GM06990 (cell line): ENCODE measurements at places on chromosomes 11 and 22.

DNA sequence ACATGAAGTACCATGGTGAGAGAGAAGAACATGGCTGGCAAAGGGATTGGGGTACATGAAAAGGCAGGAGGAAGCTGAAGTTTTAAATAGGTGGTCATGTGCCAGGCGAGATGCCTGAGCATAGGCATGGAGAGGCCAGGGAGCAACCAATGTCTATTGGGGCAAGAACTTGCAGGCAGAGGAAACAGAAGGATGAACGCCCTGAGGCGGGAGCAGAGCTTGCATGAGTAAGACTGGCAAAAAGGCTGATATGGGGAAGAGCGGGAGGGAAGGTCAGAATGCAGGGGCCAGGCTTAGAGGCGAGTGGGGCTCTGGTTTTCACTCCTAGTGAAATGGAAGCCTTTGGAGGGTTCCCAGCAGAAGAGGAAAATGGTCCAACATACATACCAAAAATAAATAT is 52.5 kb upstream of the VSTM5 start:
- DNase-seq, result no peak

GRCh38 chr11:60169264-60169915 is 13.5 kb downstream of the MS4A6A start:
- DNase-seq, result peak; percentile 38

- no peak for DNase-seq
These were observed 134.3 kb upstream of the C11orf58 start for GRCh38 chr11:16603890-16604793.

DNA sequence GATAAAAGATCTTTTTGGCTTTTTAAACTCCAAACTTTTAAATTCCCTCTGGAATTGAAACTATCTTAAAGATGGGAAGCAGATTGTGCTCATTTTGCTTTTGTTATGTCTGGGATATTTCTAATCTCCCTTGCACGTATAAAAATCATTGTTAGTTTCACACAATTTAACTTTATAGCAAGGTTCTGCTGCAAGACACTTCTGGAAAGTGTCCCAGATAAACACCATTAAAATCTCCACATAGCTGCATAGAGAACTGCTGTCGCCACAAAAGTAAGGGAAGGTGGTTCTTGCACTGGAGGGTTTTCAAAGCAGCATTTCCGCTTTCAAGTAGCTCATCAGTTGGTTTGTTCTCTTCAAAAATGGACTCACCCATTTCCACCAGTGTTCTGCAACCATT is 11.8 kb downstream of the PTS start:
- DNase-seq, result no peak

DNA sequence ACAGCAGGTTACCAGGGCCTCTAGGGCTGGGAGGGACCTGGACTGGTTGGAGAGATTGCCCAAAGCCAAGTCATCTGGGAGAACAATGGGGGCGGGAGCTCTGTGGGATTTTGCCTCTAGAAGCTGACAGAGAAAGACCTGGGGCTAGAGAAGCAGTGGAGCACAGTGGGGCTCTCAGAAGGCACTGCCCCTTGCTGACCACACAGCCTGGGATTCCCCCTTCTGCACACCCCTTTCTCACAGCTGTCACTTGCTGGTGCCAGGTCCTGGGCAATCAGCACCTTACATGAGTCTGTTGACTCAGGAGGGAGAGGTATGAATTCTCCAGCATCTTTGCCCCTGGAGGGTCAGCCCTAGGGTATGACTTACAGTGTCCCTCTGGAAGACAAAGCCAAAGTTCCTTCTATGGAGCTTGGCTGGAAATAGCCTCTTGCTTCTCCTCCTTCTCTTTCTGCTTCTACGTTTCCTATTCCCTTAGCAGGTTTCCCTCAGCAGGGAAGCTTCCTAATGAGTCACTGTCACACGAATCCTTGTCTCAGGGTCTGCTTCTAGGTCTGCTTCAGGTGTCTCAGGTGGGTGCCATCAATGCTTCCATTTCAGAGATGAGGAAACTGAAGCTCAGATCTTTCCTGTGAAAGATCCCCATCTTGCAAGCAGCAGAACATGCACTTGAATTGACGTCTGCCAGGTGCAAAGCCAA is 27.0 kb downstream of the GDPD5 start:
- DNase-seq, result no peak

DNA sequence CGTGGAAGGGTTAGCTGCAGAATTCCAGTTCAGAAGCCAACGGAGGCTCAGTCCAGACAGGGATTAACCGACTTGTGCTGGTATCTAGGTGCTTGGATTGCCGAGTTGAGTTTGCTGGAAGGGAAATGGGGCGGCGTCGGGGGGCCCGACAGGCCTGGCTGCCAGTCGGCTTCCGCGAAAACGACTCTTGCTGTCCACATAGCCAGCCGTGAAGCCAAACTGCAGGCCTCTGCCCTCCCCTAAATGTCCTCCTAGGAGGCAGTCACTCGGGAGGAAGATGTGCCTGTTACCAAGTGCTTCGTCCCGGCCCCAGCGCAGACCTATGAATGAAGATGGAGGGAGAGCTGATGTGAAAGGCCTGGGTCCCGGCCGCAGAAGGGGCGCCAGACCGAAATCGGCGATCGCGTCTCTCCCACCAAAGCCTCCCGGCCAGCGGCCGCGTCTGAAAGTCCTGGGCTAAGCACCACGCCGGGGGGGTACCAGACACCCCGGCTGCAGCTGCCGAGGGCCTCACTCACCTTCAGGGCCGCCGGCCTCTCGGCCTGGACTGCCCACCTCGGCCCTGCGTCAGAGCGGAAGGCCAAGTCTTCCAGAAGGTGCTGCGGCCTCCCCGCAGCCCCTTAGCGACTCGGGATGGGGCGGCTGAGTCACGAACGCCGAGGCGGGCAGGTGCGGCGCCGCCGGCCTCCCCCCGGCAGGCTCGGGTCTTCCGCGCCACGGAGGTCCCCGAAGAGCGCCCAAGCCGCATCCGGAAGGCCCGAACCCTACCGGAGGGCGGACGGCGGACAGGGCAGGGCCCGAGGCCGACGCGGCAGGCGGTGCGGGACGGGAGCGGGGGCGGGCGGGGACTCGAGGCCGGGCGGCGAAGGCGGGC is 7.5 kb downstream of the DPAGT1 start:
- peak; percentile 68 for DNase-seq

DNA sequence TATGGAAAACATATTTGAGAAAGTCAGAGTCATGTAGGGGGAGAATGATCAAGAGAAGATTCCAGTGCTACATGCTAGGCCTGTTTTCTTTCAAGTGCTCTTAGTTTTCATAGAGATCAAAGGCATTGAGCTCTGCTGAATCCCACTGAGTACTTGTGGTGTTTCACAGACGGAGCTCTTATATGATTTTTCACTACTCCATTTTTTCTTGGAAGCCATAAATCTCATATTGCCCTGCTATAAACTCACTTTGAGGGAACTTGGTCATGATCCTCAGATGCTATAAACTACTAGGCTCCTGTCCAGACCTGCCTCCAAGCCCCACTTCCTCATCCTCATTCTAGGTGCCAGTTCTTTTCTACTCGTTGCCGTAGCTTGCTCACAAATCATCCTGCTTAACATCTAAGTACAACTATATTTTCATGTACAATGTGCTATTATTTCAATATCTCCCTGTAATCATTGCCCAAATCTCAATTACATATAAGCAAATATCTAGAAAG is 180.8 kb upstream of the CCDC179 start:
- no peak for DNase-seq

GRCh38 chr11:211741-212140 is 4.2 kb downstream of the RIC8A start:
- DNase-seq, result no peak

GRCh38 chr11:26297189-26297975 is 34.5 kb upstream of the ANO3 start:
- no peak for DNase-seq

- DNase-seq, result no peak
These were observed 12.8 kb downstream of the CPSF7 start for GRCh38 chr11:61416941-61417340.

GRCh38 chr11:44661311-44661717 is 65.4 kb upstream of the TSPAN18 start:
- DNase-seq, result no peak

- DNase-seq, result no peak
These were observed 14.5 kb upstream of the PHLDA2 start for GRCh38 chr11:2943711-2944118.
